ENCODE measurements at places on chromosomes 2 and 18. TPM values are rescaled to one million over a fixed set of nuclear protein-coding genes. Genes with fewer than 3 reads are reported as not detected.
A peak's percentile ranks its signal among the peaks of the same experiment; 100 is the strongest.

The SPR gene
- total RNA-seq, result 7.6 TPM

DNA sequence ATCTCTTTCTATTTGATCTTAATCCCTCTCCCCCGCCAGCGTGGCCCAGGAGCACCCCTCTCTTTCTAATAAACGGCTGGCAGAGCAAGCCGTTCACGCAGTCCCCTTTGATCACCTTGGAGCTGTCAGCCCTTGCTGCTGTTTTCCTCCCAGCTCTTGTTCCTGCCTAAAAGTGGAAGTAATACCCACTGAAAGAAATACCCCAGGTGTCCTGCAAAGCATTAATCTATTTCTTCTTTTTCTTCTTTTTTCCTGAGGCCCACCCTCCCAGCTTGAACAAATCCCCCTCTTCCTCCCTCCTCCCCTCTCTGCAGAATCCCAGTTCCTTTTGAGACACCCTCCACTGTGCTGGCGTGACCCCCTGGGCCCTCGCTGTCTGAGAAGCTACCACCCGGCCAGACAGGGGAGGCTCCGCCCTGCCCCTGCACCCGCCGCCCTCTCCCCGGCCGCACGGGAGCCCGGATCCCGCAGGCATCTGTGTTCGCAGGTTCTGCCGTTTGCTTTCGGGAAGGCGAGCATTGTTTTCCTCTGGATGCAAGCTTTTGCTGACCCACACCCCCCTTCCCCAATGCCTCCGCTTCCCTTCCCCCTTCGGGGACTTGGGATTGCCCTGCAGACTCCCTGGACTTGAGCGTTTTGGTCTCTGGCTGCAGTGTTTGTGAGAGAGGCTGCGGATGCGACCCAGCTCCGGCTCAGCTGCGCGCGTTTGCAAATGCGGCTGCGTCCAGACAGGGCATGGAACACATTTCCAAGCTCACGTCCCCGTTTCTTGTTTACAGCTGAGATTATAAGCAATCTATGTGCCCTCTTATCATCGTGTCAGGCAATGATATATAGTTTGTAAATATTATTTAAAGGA lies 631.5 kb downstream of the NYAP2 start:
- H3K27ac ChIP-seq, result no peak overlapping the region
- peaks cover 5% of the 10 kb centered on the region for H3K4me1 ChIP-seq
- H3K4me3 ChIP-seq, result peak overlapping the region; percentile 88
- peak; percentile 83 for DNase-seq
- H3K36me3 ChIP-seq, result no peaks in the 10 kb centered on the region

The EXOC6B gene
- 40.1 TPM for total RNA-seq

DNA sequence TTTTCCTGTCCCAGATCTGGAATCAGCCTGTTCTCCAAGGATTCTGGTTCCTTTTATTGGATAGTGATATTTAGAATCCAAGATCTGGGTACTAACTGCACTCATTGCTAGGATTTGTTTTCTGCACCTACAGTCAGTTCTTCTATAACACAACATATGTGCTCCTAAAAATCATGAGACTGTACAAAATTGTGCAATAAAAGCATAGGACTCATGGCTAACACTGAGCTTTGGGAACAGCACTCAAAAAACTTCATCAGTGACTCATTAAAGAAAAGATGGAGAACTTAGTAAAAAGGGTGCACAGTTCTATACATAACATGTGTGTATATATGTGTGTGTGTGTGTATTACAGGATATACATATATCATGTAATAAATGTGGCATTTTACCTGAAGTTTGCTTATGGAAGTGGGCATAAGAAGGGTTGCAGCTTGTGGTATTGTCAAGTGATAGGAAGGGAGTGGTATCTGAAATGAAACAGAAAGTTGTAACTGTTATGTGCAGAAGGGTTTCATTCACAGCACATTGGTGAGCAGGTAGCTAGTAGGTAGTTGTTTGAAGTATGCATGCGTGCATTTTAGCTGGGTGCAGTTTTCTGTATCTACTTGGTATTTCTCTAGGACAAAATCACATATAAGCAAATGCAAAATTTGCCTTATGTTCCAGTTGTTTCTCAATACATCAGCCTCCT lies 5.9 kb upstream of the SCYGR2 start:
- no peak overlapping the region for H3K4me3 ChIP-seq
- no peak for DNase-seq
- no peaks in the 10 kb centered on the region for H3K4me1 ChIP-seq
- no peak overlapping the region for H3K27ac ChIP-seq

GRCh38 chr18:43040281-43040680 lies 75.2 kb downstream of the RIT2 start:
- no peaks in the 10 kb centered on the region for H3K27me3 ChIP-seq
- no peak overlapping the region for H3K4me3 ChIP-seq
- no peak overlapping the region for H3K27ac ChIP-seq
- DNase-seq, result no peak
- H3K36me3 ChIP-seq, result no peaks in the 10 kb centered on the region
- H3K4me1 ChIP-seq, result peaks cover 4% of the 10 kb centered on the region

DNA sequence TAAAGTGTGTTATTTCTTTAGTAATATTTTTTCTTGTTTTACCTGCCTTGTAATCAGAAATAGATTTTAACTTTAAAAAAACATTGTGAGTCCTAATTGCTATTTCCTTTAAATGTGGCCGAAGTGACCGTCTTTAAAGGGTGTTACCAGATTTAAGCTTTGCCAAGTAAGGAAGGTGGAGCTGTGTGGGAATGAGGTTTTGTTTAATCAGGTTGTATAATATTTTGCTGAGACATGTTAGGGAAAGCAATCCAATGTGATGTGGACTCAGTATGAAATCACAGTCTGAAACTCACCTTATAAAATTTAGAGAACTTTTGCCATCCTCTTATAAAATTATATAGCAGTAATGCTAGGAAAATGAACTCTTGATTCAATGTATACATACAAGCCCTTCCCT lies 32.9 kb upstream of the ITPRID2 start:
- no peaks in the 10 kb centered on the region for H3K4me1 ChIP-seq
- no peaks in the 10 kb centered on the region for H3K36me3 ChIP-seq
- no peak for DNase-seq
- H3K4me3 ChIP-seq, result no peak overlapping the region

GRCh38 chr2:77910136-77910535 lies 388.0 kb upstream of the LRRTM4 start:
- H3K27ac ChIP-seq, result no peak overlapping the region
- no peaks in the 10 kb centered on the region for H3K27me3 ChIP-seq
- no peaks in the 10 kb centered on the region for H3K4me1 ChIP-seq
- H3K4me3 ChIP-seq, result no peak overlapping the region
- no peaks in the 10 kb centered on the region for H3K36me3 ChIP-seq

- H3K27me3 ChIP-seq, result peaks cover 36% of the 10 kb centered on the region
- peak; percentile 70 for DNase-seq
- H3K27ac ChIP-seq, result no peak overlapping the region
- H3K4me1 ChIP-seq, result peaks cover 10% of the 10 kb centered on the region
These were observed 1.0 kb downstream of the CYP1B1 start for GRCh38 chr2:38074764-38075506.

DNA sequence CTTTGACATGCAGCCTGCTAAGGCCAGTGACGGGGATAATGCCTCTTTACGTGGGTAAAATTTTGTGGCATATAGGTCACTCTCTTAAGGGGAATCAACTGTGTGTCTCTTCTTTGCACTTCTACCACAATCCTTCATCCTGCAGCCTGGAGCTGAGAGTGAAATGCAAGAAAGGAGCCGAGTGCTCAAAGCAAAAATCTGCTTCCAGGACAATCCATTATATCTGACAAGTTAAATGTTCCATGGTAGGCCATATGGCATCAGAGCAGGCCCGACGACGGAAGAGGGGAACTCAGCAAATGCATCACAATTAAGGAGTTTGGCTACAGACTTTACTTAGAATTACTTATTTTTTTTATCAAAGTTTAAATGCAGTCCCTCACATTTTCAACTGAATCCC lies 171.2 kb downstream of the TCF4 start:
- H3K4me1 ChIP-seq, result peaks cover 10% of the 10 kb centered on the region
- H3K27ac ChIP-seq, result no peak overlapping the region
- no peaks in the 10 kb centered on the region for H3K27me3 ChIP-seq

DNA sequence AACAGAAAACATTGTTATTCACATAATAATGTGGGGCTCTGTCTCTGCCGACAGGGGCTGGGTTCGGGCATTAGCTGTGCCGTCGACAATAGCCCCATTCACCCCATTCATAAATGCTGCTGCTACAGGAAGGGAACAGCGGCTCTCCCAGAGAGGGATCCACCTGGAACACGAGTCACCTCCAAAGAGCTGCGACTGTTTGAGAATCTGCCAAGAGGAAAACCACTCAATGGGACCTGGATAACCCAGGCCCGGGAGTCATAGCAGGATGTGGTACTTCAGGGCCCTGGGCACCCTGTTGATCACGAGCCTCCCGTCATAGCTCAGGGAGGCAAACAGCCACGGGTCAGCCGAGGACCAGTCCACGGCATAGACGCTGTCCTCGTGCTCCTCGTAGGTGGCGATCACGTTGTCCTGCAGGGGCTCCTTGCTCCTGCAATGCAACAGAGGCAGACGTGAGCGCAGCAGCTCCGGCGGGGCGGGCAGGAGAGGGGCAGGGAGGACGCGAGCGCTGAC lies 188.5 kb downstream of the EIPR1 start:
- no peaks in the 10 kb centered on the region for H3K4me1 ChIP-seq
- H3K4me3 ChIP-seq, result no peak overlapping the region
- peaks cover 32% of the 10 kb centered on the region for H3K36me3 ChIP-seq
- no peak for DNase-seq

DNA sequence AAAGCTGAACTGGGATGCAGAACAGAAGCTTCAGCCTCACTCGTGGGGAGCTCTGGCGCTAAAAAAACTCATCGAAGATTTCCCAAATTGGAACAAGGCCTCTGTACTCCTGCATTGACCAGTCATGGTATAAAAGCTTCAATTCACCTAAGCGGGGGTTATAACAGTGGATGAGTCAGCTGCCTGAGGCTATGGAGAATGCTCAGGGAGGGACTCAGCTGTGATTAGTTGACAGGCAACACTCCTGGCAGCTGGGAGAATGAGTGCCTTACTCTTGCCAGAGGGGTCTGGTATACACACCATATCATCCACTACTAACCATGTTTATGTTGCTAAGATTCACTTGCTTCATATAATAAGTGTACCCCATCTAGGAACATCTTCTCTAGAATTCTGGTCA lies 350.6 kb upstream of the VRK2 start:
- no peak overlapping the region for H3K27ac ChIP-seq
- peaks cover 4% of the 10 kb centered on the region for H3K36me3 ChIP-seq
- no peaks in the 10 kb centered on the region for H3K27me3 ChIP-seq
- H3K4me3 ChIP-seq, result no peak overlapping the region

DNA sequence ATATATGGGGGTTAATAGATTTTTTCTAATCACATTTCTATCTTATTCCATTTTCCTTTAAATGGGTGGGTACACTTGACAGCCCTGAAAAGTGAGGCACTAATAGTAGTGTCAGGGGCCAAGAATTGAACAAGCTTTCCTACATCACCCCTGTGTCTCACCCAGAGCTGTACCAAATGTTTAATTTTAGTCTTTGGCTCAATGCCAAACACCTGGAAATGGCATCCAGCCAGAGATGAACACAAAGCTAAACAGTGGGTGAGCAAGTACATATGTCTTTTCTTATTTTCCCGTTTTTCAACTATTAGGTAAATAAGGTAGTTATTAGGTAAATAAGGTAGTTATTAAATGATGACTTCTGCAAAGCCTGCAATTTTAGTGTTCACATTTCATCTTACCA lies 276.3 kb upstream of the ERBB4 start:
- no peaks in the 10 kb centered on the region for H3K27me3 ChIP-seq
- no peak for DNase-seq
- no peak overlapping the region for H3K4me3 ChIP-seq
- H3K36me3 ChIP-seq, result no peaks in the 10 kb centered on the region

DNA sequence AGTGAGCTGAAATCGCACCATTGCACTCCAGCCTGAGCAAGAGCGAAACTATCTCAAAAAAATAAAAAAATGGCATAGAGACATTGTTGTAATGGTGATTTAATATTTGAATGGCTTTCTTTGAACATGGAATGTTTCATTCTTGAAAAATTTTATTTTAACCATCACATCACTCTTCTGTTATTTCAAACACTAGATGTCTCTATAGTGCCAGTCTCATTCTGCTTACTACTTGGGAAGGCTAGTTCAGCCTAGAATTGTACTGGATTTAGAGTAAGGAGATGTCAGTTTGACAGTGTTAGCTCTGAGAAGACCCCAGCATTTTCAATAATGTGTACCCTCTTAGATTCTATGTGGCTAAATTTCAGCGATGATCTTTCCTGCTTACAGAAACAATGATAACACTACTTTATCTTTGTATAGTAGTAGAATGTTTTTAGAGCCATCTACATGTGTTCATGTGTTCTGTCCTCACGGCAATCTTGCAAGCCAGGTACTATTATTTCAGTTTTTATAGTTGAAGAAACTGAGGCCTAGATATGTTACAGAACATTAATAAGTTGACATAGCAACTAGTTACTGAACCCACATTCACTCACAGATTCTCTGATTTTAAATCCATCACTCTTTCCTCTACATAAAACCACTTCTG lies 142.9 kb upstream of the ZSWIM2 start:
- no peak overlapping the region for H3K4me3 ChIP-seq
- no peaks in the 10 kb centered on the region for H3K4me1 ChIP-seq
- no peak for DNase-seq
- H3K36me3 ChIP-seq, result no peaks in the 10 kb centered on the region
- H3K27me3 ChIP-seq, result no peaks in the 10 kb centered on the region
- H3K27ac ChIP-seq, result no peak overlapping the region

The IGFBP2 gene
- 366 TPM for total RNA-seq

The DGKD gene
- 18.1 TPM for total RNA-seq

- peaks cover 18% of the 10 kb centered on the region for H3K36me3 ChIP-seq
- H3K27ac ChIP-seq, result no peak overlapping the region
- peaks cover 3% of the 10 kb centered on the region for H3K27me3 ChIP-seq
- DNase-seq, result no peak
These were observed 2.5 kb downstream of the SNED1 start for GRCh38 chr2:241000831-241001321.

The RAB6C gene
- not detected for total RNA-seq

The ARHGEF33 gene
- total RNA-seq, result 0.92 TPM

DNA sequence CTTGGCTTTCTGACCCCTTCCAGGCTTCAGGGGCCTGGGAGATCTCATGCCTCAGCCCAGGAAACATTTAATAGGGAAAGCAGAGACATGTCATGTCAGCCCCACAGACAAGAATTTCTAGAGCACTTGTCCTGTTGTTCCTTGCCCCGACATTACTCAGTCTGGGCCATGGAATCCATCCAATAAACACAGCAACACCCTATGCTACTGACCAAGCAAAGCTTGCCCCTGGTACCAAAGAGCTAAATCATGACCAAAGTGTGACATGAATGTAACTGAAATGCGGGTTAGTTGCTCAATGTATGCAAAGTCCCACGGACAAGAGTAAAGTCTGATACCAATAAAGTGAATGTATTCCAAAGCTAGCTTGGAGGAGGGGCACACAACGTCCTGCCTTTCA lies 35.1 kb downstream of the EHD3 start:
- H3K4me3 ChIP-seq, result no peak overlapping the region
- peaks cover 16% of the 10 kb centered on the region for H3K36me3 ChIP-seq
- no peak for DNase-seq
- peaks cover 7% of the 10 kb centered on the region for H3K4me1 ChIP-seq
- no peaks in the 10 kb centered on the region for H3K27me3 ChIP-seq

The DIPK1C gene
- not detected for total RNA-seq

Data from H9 (cell line).